Brain (organoid and tissue), 16 donors: ENCODE measurements at places on chromosomes 5 and 9.
A peak's percentile ranks its signal among the peaks of the same experiment; 100 is the strongest.

DNA sequence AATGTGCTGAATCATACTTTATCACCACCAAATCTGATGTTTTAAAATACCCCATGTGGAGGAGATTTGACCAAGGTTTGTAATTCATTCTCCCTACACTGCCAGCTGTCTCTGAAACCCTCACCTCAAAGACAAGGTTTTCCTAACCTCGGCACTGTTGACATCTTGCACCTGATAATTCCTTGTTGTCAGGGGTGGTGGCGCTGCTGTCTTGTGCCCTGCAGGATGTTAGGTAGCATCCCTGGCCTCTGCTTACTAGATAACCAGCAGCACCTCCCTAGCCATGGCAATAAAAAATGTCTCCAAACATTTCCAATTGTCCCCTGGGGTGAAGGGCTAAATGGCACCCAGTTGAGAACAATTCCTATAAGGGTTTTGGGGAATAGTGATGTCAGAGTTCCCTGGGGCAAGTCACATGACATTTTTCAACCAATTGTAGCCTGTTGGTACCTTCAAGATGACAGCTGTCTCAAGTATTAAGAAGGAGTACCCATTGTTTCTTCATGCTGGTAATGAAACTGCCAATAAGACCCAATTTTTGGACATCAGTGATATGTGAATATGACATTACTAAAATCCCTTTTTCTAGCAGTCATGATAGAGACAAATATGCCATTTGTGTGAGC, 160.6 kb upstream of the PLCXD3 start:
- no peak for DNase-seq

DNA sequence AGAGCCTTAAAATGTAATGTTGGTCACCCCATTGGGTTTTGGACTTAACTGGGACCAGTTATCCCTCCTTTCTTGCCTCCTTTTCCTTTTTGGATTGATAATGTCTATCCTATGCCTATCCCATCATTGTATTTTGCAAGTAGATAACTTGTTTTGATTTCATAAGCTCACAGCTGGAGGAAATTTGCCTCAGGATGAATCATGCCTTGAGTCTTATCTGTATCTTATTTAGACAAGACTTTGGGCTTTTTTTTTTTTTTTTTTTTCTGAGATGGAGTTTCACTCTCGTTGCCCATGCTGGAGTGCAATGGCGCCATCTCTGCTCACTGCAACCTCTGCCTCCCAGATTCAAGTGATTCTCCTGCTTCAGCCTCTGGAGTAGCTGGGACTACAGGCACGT, 443.3 kb downstream of the DNAH5 start:
- DNase-seq: no peak

DNA sequence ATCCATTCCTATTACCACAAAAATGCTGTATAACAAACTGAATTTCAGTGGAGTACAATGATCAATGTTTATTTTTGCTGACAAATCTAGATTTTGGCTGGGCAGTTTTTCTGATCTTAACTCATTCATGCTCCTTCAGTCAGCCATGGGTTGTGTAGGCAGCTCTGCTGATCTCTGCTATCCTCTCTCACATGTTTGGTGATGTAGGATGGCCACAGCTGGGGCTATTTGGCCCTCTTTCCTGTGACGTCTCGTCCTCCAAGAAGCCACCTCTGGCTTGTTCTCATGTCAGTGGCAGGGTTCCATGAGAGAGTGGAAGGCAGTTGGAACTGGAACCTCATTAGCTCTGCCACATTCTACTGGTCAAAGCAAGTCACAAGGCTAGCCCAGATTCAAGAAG, 8.9 kb downstream of the NLN start:
- DNase-seq: no peak

DNA sequence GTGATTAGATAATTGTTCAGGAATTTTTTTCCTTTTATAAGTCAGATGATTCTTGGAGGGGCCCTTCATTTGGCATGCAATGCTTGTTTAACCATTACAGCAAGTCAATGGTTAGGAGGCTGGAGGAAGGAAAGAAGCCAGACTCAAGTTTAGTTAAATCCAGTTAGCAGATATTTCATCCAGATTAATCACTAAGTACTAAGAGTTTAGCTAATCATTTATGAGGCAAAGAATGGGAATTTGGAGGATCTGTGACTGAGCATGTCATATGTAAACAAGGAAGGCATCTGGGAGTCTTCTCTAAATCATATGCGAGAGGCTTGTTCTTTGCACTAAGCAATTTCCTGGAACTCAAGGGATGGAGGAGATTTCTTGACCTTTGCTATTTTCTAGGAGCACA, 145.3 kb upstream of the SGCD start:
- DNase-seq: no peak

DNA sequence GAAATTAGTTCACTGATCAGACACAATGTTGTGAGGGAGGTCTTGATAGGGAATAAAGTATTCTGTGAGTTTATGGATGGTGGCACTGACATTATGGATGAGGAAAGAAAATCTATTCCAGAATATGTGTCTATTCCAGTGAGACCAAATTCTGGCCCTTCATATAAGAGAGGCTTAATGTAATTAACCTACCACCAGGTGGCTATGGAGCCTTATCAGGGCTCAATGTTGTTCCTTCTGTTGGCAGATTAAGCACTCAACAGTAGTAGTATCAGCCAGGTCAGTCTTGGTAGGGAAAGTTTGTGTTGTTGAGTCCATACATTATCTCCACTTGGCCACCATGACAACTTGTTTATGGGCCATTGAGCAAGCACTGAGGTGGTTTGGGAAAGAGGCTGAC, 41.7 kb upstream of the BARX1 start:
- no peak for DNase-seq

DNA sequence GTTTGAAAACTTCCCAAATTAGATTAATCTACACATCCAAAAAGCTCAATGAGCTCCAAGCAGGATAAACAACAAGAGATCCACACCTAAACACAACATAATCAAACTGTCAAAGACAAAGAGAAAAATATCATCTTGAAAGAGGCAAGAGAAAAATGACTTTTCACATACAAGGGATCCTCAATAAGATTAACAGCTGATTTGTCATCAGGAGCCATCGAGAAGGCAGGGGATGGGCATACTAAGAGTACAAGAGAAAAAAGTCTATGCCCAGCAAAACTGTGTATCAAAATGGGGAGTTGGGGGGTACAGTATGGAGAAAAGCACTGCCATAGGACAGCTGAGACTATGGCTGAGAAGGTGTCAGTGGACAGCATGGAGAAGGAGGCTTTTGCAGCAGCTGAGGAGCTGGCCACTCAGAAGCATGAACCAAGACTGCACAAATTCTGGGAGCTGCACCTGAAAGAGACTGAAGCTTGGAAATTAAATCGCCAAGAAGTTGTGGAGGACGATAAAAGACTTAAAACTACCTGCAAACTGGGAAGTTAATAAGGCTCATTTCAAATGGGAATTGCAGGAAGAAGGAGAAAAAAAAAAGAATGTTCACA, 20.9 kb downstream of the DNAJB5 start:
- no peak for DNase-seq

GRCh38 chr5:119036101-119036762, 34.7 kb upstream of the DMXL1 start:
- no peak for DNase-seq

GRCh38 chr5:141611289-141611688, 7.5 kb downstream of the DIAPH1 start:
- no peak for DNase-seq

DNA sequence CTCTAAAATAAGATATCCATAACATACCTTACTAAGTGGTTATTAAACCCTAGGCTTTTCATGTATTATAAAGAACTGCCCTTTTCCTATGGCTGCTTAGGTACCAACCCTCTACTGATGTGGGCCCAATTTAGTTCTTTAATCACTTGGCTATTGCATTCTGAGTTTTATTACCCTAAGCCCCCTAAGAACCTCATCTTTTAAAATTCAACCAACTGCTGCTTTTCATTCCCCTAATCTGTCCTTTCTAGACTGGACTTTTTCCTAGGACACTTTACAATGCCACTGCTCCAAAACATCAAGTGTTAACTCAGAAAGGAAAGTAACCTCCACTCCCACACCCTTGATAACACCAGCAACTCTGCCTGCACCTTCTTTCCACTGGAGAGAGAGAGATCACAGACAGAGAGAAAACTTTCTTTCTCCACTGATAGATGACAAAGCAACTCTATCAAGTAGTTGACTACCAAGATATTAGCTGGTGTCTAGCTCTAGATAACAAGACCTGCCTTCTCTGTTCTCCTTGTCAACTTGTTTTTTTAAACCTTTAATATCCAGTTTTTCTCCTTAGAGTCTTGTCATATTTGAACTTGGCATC, 27.3 kb downstream of the ELL2 start:
- DNase-seq: no peak

- DNase-seq: no peak
Measured at GRCh38 chr9:84791643-84792042, 122.1 kb downstream of the NTRK2 start.

- no peak for DNase-seq
Measured at GRCh38 chr5:154351566-154351965, 94.2 kb upstream of the SAP30L start.

- no peak for DNase-seq
Measured at GRCh38 chr5:6587171-6587570, 45.7 kb downstream of the NSUN2 start.

- DNase-seq: no peak
Measured at GRCh38 chr5:98936948-98937715, 8.3 kb upstream of the CHD1 start.

DNA sequence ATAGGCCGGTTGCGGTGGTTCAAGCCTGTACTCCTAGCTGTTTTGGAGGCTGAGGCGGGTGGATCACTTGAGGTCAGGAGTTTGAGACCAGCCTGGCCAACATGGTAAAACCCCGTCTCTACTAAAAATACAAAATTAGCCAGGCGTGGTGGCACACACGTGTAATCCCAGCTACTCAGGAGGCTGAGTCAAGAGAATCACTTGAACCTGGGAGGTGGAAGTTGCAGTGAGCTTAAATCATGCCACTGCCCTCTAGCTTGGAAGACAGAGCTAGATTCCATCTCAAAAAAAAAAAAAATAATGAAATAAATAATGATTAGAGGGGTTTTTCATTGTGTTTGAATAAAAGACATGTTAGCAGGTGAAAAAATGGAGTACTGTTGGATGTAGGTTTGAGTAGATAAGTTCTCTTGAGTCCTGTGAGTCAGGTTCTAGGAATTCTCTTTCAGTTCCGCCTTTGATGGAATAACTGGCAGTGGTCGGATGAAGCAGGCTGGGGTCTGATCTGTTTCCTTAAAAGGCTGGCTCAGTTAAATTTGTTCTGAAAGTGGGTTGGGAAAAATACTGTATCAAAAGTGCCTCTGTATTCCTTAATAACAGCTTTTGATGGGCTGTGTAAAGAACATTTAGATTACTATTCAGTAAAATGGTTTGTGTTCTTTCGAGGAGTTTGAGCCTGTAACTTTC, 73.2 kb downstream of the AOPEP start:
- DNase-seq: no peak

DNA sequence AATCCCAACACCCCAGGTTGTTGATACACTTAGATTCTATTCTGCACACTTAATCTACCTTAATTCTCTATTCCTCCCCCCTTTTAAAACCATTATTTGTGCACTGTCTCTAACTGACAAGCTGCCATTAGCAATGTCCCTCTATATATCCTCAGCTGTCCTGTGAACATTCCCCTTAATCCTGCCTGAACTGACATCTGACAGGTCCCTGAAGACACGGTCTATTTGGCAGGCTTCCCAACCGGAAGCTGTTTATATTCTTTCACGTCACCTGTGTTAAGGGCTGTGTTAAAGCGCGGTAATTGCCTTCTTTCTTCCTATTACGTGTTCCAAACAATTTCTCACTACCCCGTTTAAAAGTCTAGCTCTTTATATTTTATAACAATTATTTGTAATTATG, 277.3 kb downstream of the CDH9 start:
- DNase-seq: peak; percentile 23

DNA sequence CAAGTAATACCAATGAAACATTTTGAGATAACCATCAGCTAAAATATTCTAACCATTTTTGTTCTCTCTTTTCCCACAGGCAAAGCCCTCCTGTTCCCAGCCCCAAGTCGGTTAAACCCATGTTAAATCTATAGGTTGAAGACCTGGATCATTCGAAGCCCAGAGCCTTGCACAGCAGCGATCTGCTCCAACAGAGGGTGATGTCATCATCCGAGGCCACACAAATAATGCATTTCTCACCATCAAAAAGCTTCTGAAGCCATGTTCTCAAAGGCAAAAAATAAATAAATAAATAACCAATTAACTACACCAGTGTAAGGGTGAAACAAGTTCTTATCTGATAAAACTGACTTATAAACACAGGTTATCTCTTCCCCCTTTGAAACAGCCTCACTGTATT, 169.2 kb downstream of the ENTREP1 start:
- DNase-seq: no peak

DNA sequence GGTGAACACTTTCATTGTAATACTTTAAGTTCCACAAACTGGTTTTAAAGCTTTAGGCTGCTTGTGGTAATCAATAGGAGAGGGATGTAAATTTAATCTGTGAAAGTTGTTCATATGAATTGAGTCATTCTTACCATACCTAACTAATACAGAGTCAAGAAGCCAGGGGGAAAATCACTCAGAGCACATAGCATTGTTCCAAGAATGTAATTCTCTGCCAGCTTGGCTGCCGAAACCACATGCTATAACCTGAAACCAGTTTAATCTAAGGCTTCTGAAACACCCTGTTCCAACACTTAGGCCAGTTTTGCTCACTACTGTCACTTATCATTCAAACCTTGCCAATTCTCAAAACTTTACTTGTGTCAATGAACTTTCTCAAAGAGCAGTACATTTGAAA, 528.8 kb upstream of the GRAMD2B start:
- DNase-seq: no peak

DNA sequence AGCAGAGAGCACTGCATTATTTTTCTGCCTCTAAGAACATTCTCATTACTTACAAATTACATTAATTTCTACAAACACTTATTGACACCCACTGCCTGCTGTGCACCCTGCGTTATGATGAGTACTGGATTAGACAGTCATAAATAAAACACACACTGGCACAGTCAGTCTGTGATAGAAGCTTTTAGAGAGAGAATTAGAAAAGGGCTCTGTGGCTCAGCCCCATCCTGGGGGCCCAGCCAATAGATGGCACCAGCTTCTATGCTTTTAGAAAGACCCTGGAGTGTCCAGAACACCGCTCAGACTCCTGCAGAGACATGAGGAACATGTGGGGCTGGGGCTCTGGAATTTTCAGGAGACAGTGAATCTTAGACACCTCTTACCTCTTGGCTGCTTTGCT, 61.0 kb upstream of the RAPGEF1 start:
- no peak for DNase-seq

DNA sequence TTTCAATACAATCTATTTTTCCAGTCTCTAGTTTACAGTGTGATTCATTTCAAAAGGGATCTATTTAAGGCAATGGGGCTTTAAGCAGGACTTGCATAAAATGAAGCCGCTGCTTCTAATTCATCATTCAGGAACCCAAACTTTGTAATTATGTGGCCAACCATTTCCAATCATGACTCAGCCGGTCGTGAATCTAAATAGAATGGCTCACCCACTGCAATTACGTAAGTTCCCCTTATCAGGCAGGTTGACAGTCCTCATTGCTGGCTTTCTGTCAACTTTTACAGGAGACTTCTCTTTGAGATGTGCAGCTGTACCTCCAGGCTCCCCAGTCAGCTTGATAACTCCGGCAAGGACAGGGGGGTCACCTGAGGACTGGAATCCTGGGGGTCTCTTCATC, 152.8 kb upstream of the DAP start:
- DNase-seq: no peak

- DNase-seq: no peak
Measured at GRCh38 chr5:137594717-137595116, 95.6 kb upstream of the SPOCK1 start.
